ENCODE measurements at places on chromosomes 16 and 17. TPM values are rescaled to one million over a fixed set of nuclear protein-coding genes. Genes with fewer than 3 reads are reported as not detected.

DNA sequence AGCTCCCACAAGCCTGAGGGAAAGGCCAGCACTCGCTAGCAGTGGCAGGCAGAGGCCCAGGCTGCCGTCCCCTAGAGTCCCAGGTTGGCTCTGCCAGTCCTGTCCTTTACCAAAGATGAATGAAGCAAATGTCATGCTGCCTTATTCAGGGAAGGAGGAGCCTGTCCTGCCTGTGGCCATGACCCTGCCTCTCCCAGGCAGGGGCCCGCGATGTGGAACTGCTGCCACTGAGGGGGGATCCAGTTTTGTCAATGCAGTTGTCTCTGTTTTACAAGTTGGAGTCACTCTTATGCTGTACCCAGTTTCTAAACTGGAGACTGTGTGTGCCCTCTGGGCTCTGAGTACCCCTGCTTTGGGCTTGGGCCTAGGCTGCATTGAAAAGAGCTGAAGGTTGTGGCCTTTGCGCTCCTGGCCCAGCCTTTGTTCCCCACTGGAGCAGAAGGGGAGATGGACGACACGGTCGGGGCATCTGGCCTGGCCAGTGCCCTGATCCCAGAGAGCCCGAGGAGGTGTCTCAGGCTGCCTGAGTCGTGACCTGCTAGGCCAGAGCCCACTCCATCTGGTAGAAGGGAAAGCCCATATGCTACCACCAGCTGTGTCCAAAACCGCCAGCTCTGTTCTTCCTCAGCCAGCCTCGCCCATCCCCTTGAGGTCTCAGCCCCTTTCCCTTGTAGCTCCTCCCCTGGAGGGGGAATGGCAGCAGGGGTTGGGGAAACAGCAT, 5.5 kb downstream of the LIMD2 start:
- DNase-seq = peak; percentile 6

DNA sequence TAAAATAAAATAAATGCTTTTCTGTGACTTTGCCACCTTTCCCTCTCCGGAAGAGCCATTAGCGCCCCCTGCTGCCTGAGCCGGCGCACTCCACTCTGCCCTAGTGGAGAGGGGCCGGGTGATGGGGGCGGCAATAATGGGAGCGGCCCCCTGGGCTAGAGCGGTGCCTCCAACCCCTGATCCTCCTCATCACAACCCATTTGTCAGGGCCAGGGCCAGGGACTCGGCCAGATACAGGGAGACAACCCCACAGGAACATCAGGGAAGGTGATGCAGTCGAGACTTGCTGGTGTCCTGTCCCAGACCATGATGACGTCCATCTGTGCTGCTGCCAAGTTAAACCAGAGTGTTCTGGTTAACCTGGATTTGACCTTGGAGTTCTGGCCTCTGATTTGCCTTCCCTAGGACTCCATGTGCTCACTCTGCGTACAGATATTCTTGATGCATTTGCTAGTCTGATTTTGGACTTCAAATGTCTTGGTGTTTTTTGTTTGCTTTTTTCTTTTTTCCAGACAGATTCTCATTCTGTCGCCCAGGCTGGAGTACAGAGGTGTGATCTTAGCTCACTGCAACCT, 46.1 kb upstream of the BPTF start:
- peak; percentile 23 for DNase-seq

DNA sequence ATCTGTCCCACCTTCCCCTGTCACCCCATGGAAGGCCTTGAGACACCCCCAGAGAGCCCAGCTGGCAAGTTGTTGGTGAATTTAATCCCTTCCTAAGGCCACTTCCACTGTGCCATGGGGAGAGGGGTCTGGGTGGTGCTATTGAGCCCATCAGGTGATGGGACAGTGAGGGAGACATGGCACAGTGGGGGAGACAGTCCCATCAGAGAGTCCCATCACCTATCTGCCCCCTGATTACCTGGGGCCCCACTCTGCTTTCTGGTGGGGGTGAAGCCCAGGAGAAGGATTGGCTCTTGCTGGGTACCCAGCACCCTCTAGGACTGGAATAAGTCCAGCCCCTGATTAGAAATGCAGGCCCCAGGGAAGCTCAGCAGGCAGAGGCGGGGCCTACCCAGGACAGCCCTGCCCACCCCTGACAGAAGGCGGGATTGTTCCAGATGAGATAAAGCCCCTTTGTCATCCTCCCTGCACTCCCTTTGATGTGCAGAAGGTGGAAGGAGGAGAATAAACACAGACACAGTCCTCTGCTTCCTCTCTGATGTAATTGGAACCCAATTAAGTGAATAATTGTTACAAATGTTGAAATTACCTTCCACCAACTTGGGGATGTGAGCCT, 18.9 kb downstream of the TMEM132E start:
- no peak for DNase-seq

GRCh38 chr17:27384726-27385125, 71.5 kb upstream of the KSR1 start:
- DNase-seq = no peak

DNA sequence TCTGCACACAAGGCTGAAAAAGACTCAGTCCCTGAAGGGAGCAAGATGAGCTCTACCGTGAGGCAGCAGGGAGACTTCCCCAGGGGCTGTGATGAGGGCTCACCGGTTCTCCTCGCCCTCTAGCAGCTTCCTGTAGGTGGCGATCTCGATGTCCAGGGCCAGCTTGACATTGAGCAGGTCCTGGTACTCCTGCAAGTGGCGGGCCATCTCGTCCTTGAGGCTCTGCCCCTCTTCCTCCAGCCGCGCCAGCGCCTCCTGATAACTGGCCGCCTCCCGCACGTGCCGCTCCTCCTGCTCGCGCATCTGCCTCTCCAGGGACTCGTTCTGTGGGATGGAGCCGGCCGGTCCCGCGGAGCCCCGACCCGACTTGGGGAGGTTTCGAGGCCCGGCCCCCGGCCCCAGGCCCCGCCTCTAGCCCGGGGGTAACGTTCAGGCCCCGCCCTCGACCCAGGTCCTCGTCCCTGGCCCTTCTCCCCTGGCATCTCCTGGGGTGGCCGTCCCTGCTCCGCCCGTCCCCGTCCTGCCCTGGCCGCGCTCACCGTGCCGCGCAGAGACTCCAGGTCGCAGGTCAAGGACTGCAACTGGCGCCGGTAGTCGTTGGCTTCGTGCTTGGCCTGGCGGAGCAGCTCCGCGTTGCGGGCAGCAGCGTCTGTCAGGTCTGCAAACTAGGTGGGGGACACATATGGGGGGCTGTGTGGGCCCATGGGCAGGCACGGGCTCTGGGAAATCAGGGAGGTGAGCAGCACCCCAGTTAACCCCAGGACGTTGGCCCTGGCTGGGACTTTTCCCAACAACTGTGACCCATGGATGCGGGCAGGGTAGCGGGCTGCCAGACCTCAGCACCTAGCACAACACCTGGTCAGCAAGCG, 3.9 kb downstream of the GFAP start:
- peak; percentile 89 for DNase-seq

The APOH gene
- not detected for total RNA-seq

The TOP3A gene
- total RNA-seq = 40.1 TPM

The CARD14 gene
- 2.9 TPM for total RNA-seq

The SMIM5 gene
- 0.11 TPM for total RNA-seq

The KRTAP4-1 gene
- not detected for total RNA-seq

The PRDM7 gene
- not detected for total RNA-seq

All from cardiac muscle cell (in vitro differentiated cells and primary cell).